A673 (cell line): ENCODE measurements at places on chromosomes 4 and X. TPM values are rescaled to one million over a fixed set of nuclear protein-coding genes. Genes with fewer than 3 reads are reported as not detected.

DNA sequence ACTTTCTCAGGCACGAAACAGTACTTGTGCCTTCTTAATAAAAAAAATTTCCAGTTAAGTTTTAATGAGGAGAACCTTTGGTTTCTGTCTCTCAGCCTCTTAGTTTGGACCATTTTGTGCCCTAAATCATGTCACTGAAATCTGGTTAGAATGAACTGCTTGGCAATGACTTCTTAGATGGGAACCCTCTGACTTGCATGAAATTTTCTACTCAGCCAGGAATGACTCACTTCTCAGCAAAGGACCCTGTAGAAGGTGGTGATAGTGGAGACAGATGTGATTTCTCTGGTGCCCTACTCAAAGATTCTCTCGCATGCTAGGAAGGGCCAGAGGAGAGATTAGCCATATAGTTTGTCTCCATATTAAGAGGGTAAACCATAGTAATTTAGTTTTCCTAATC, 50.5 kb downstream of the RASL11B start:
- no peaks in the 10 kb centered on the region for H3K27me3 ChIP-seq
- H3K27ac ChIP-seq = no peak overlapping the region
- no peak overlapping the region for H3K4me3 ChIP-seq
- H3K36me3 ChIP-seq = no peaks in the 10 kb centered on the region
- DNase-seq = no peak
- H3K4me1 ChIP-seq = no peaks in the 10 kb centered on the region

- DNase-seq = no peak
- no peak overlapping the region for H3K4me3 ChIP-seq
- H3K4me1 ChIP-seq = no peaks in the 10 kb centered on the region
- H3K27me3 ChIP-seq = no peaks in the 10 kb centered on the region
- no peak overlapping the region for H3K27ac ChIP-seq
- H3K36me3 ChIP-seq = no peaks in the 10 kb centered on the region
Observed at GRCh38 chr4:172149329-172149728, 336.1 kb downstream of the GALNTL6 start.

DNA sequence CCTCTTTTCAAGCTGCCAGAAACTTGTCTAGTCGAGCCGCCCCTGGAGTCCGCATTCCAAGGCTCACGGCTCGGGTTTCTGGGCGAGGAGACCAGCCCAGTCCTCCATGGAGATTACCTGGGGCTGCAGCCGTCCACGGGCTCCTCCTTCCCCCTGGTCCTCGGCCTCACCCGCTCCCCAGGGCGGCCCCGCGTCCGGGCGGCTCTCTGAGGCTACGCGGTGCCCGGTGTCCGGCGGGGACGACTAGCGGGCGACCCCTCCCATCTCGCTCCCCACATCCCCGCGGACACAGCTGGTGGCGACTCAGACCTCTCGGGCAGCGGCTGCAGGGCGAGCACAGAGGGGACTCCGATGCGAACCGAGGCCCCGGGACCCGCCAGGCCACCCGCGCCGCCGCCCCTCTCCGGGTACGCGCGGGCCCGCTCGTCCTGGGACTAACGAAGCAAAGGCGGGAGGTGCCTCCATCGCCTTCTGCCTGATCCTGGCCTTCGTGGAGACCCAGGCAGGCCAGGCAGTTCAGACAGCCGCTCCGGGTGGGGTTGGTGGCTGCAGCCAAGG, 159.4 kb downstream of the TRAM1L1 start:
- peak; percentile 19 for DNase-seq
- H3K4me1 ChIP-seq = peaks cover 10% of the 10 kb centered on the region
- peak overlapping the region; percentile 34 for H3K4me3 ChIP-seq
- no peaks in the 10 kb centered on the region for H3K36me3 ChIP-seq

- no peak overlapping the region for H3K27ac ChIP-seq
- DNase-seq = no peak
- H3K36me3 ChIP-seq = peaks cover 36% of the 10 kb centered on the region
- no peaks in the 10 kb centered on the region for H3K27me3 ChIP-seq
- no peaks in the 10 kb centered on the region for H3K4me1 ChIP-seq
- H3K4me3 ChIP-seq = no peak overlapping the region
Observed at GRCh38 chrX:18920079-18920478, 63.8 kb downstream of the PHKA2 start.

- H3K4me1 ChIP-seq = no peaks in the 10 kb centered on the region
- no peaks in the 10 kb centered on the region for H3K27me3 ChIP-seq
- H3K27ac ChIP-seq = no peak overlapping the region
- DNase-seq = peak; percentile 3
- no peaks in the 10 kb centered on the region for H3K36me3 ChIP-seq
Observed at GRCh38 chr4:83906561-83906960, 370.7 kb downstream of the GPAT3 start.

GRCh38 chrX:70592091-70592490, 147.5 kb downstream of the DLG3 start:
- no peak overlapping the region for H3K27ac ChIP-seq
- no peaks in the 10 kb centered on the region for H3K4me1 ChIP-seq
- no peak overlapping the region for H3K4me3 ChIP-seq
- no peaks in the 10 kb centered on the region for H3K27me3 ChIP-seq
- peak; percentile 3 for DNase-seq

GRCh38 chrX:105845631-105846030, 23.3 kb downstream of the NRK start:
- DNase-seq = no peak
- H3K27me3 ChIP-seq = no peaks in the 10 kb centered on the region
- no peaks in the 10 kb centered on the region for H3K36me3 ChIP-seq
- no peaks in the 10 kb centered on the region for H3K4me1 ChIP-seq
- H3K27ac ChIP-seq = no peak overlapping the region
- no peak overlapping the region for H3K4me3 ChIP-seq

- H3K27me3 ChIP-seq = no peaks in the 10 kb centered on the region
- no peaks in the 10 kb centered on the region for H3K36me3 ChIP-seq
- H3K4me3 ChIP-seq = no peak overlapping the region
Observed at GRCh38 chr4:35347276-35347675, 897.0 kb downstream of the ARAP2 start.

DNA sequence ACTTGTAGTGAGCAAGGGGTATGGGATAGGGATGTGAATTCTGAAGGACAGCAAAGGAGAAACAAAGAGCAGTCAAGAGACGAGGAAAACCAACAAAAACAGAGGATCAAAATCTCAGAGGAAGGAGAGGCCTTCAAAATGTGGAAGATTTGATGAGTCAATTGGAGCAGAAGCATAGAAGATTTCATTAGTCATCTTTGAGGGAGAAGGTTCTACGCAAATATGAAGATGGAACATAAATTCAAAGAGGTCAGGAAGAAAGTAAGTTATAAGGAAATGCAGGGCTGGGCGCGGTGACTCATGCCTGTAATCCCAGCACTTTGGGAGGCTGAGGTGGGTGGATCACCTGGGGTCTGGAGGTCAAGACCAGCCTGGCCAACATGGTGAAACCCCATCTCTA, 35.4 kb downstream of the MID2 start:
- no peak overlapping the region for H3K4me3 ChIP-seq
- no peak overlapping the region for H3K27ac ChIP-seq

- H3K36me3 ChIP-seq = no peaks in the 10 kb centered on the region
- no peak overlapping the region for H3K27ac ChIP-seq
- no peak for DNase-seq
- H3K4me3 ChIP-seq = no peak overlapping the region
- H3K4me1 ChIP-seq = peaks cover 18% of the 10 kb centered on the region
Observed at GRCh38 chr4:105060628-105061027, 86.0 kb upstream of the TET2 start.

- no peaks in the 10 kb centered on the region for H3K36me3 ChIP-seq
- no peak overlapping the region for H3K27ac ChIP-seq
- H3K27me3 ChIP-seq = peaks cover 10% of the 10 kb centered on the region
- peaks cover 8% of the 10 kb centered on the region for H3K4me1 ChIP-seq
Observed at GRCh38 chrX:16429406-16429805, 220.6 kb upstream of the S100G start.

DNA sequence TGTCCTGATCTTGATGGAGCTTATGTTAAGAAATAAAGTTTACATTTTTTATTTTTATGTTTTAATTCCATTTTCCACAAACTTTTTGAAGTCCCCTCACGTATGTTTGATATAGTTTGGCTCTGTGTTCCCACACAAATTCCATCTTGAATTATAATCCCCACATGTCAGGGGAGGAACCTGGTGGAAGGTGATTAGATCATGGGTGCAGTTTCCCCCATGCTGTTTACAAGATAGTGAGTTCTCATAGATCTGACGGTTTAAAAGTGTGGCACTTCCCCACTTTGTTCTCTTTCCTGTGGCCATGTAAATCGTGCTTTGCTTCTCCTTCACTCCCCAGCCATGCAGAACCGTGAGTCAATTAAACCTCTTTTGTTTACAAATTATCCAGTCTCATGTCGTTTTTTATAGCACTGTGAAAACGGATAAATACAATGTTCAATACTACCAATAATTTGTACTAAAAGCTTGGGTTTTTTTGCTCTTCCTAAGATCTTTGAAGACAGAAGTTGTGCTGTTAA, 89.8 kb downstream of the PAPSS1 start:
- no peak overlapping the region for H3K4me3 ChIP-seq
- no peaks in the 10 kb centered on the region for H3K4me1 ChIP-seq
- H3K27me3 ChIP-seq = no peaks in the 10 kb centered on the region
- no peak overlapping the region for H3K27ac ChIP-seq

Gene FAM50A
- 78.0 and 83.7 TPM in 2 replicates for total RNA-seq

Gene MAGEA2B
- not detected in 2 replicates for total RNA-seq

Gene ZMAT1
- 1.2 and 2.5 TPM in 2 replicates for total RNA-seq

Gene HERC5
- total RNA-seq = 0.54 and 1.2 TPM in 2 replicates

Gene KCTD8
- total RNA-seq = not detected in 2 replicates

Gene NUP62CL
- 2.9 and 4.0 TPM in 2 replicates for total RNA-seq

Gene BTC
- total RNA-seq = 0.11 TPM in 1 of 2 replicates, not detected in the other

Gene RTL9
- 0.13 and 0.70 TPM in 2 replicates for total RNA-seq

Gene CCSER1
- not detected in 2 replicates for total RNA-seq
